ENCODE measurements at places on chromosomes 11 and 22. TPM values are rescaled to one million over a fixed set of nuclear protein-coding genes. Genes with fewer than 3 reads are reported as not detected.

DNA sequence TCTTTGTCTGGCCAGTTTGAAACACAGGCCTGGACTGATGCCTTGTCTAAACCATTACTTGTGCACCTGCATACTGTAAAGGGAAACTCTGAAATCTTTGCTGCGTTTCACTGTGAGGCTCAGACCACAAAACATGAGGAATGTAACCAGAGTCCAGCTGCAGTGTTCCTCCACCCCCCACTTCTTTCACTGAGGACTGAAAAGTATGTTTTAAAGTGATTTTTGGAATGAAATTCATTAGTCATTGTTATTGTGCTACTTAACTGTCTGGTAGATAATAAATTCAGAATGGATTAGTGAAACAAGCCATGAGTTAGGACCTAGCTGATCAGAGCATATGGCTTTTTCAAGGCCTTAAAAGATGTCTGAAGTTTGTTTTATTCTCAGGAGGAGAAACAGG lies 181.2 kb downstream of the WNT11 start:
- no peak for DNase-seq

DNA sequence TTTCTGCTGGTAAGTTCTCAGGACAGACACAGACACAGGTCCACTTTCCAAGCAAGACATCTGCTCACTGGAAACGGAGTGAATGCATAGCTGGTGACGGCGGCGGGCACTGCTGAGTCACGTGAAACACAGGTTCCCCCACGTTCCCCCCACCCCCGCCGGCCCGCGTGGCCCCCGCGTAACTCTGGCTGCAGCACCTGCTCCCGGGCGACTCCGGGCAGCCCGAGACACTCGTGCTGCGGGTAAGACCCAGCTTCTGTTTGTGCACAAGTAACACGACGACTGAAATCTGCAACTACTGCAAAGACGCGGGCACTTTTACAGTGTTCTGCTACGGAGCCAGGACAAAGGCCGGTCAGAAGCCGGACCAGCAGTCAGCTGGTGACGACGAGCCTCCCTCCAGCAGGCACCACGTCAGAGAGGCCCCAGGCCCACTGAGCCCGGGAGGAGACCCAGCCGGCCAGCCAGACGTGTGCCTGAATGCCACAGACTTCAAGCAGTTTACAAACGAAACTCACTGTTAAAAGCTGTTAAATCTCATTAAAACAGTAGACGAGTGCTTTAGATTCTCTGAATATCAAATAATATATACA lies 12.9 kb upstream of the ARFGAP3 start:
- DNase-seq, result no peak

DNA sequence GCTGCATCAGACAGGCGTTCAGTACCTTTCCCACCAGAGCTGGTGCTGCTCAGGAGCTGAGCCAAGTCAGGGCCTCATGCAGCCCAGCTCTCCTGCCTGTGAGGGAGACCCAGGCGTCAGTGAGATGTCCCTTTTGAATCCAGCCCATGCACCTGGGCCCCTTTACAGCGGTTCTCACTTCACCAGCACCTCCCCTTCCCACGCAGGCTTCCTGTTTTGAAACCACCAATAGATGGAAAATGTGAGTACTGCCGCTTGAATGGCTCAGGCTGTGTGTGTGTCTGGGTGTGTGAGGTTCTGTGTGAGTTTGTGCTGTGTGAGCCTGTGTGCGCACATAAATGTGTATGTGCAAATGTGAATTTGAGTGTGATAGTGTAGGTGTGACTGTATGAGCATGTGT lies 88.4 kb downstream of the UBASH3B start:
- no peak for DNase-seq

- no peak for DNase-seq
Observed at GRCh38 chr22:41310336-41310735, 9.0 kb downstream of the ZC3H7B start.

DNA sequence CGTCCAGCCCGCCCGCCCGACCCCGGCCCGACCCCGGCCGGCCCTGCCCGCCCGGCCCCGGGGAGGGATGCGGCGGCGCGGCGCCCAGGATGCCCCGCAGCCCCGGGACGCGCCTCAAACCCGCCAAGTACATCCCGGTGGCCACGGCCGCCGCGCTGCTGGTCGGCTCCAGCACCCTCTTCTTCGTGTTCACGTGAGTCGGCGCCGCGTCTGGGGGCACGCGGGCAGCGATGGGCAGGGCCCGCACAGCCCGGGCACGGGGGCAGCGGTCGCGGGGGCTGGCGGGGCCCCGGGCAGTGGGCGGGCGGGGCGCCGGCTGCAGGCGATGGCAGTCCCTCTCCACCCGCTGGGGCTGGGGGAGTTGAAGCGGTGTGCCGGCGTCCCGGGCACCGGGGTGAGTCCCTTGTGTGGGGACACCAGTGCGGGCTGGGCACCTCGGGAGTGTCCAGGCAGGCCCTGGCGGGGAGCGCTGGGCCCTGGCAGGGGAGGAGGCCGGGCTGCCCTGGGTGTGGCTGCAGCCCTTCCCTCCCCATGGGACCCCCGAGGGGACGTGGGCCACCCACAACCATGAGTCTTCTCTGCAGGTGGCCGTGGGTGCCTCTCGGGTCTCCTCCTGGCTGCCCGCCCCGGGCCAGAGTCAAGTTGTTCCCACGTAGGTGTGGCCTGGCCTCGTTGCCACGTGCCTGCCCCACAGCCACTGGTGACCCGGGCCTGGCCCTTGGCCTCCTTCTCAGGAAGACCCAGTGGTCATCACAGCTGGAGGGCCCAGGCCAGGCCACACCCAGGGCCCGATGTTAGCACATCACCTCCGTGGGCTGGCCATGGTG lies 468 bp downstream of the ZDHHC8 start:
- no peak for DNase-seq

DNA sequence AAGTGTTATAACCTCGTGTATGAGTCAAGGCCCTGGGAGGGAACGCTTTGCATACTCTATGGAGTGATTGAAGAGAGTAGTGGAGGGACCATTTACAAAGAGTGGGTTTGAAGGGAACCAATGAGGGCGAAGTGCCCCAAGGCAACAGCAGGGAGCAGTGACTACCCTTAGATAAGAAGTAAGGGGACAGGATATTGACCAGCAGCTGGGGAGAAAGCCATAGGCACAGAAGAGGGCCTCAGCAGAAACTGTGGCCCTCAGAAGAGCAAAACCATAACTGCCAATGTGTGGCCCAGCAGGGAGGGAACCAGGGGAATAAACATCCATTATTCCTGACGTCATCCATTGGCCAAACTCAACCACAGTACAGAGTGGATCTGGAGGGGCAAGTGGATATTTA lies 24.7 kb downstream of the PARVA start:
- DNase-seq, result no peak

- DNase-seq, result no peak
Observed at GRCh38 chr22:48018346-48018745, 1255.9 kb downstream of the TBC1D22A start.

The SYCE3 gene
- total RNA-seq, result not detected

The IL17RA gene
- total RNA-seq, result 28.4 TPM

The NTM gene
- not detected for total RNA-seq
